ENCODE measurements at places on chromosomes 11 and 22. TPM values are rescaled to one million over a fixed set of nuclear protein-coding genes. Genes with fewer than 3 reads are reported as not detected.

GRCh38 chr11:81979448-81979847, 754.2 kb downstream of the FAM181B start:
- DNase-seq = no peak

GRCh38 chr11:59643390-59643789, 25.4 kb downstream of the PATL1 start:
- no peak for DNase-seq

DNA sequence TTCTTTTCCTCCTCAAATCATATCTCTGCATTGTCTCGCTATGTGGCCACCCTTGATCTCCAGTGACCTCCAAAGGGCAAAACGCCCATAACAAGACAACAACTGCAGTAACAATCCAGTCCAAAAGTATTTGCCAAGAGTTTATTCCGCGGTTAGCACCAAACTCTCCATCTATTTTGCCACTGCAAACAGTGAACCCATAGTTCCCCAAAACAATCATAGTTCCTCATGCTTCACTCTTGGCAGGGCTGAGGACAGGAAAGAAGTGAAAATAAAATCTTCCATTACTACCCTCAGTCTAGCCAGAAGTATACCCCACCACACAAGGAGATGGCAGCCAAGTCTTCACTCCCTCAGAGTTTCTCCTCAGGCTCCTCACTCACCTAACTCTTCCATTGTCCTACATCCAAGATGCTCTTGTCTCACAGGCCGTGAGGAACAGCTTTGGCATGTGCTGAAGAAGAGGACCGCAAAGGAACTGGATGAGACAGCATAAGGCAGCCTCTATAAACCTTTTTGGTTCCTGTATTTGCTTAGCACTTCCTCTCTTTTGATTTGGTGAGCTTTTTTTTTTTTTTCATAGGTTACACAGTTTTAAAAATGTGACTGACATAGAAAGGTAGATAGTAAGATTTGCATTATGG, at the start of gene LPXN:
LPXN (minus strand) TSS at position 480 of the 644 bp plus-strand sequence; CDS start at position 396, 84 bp downstream.
- peak; percentile 19 for DNase-seq

Gene HTR3A
- total RNA-seq = not detected

Gene PRAME
- not detected for total RNA-seq
